NCI-H1436 treated with DMSO at 0.1 percent for 48 hours (cell line): ENCODE measurements at places on chromosomes 16 and 17.

GRCh38 chr16:74721716-74722115, 21.1 kb upstream of the MLKL start:
- no peak for DNase-seq

GRCh38 chr17:19447085-19447583, 36.1 kb downstream of the RNF112 start:
- peak; percentile 40 for DNase-seq

GRCh38 chr17:34579979-34580684, 750 bp downstream of the TMEM132E start:
- DNase-seq: no peak

GRCh38 chr16:58345574-58346354, 46.5 kb upstream of the GINS3 start:
- DNase-seq: no peak

GRCh38 chr17:4229627-4230541, 33.9 kb downstream of the ANKFY1 start:
- DNase-seq: no peak

- DNase-seq: no peak
Observed at GRCh38 chr16:25691519-25692091, at the start of gene HS3ST4. HS3ST4 (plus strand) TSS chr16:25691959.

- DNase-seq: no peak
Observed at GRCh38 chr16:19488213-19488640, 33.7 kb downstream of the GDE1 start.

DNA sequence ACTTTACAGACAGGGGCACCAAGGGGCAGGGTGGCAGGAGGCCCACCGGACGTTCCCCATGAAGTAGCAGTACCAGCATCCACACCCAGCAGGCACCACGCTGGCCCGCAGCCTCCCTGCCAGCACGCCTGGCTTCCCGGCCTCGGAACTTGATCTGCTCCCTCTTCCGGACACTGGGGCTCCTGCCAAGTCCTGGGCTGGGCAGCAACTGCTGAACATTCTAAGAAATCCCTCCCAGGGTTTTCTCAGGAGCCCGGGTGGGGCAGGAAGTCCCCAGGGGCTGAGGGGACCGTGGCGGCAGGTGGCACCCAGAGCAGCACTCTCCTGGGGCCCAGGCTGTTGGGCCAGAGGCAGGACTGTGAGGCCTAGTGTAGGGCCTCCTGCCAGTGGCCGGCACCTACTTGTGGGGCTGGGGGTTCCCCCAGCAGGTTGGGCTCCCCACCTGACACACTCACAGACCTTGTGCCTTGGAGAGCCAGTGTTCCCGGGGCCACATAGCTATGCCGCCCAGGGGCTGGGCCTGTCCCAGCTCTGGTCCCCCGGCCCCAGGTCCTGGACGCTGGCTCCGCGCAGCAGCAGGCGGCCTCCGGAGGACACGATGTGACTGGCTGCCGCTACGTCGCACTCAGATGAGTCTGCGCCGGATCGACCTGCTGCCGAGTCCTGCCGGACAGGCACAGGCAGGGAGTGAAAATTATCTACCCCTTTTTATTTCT, 86.2 kb upstream of the CBX4 start:
- DNase-seq: no peak

- DNase-seq: no peak
Observed at GRCh38 chr16:5815570-5816237, 718.1 kb upstream of the EEF2KMT start.

DNA sequence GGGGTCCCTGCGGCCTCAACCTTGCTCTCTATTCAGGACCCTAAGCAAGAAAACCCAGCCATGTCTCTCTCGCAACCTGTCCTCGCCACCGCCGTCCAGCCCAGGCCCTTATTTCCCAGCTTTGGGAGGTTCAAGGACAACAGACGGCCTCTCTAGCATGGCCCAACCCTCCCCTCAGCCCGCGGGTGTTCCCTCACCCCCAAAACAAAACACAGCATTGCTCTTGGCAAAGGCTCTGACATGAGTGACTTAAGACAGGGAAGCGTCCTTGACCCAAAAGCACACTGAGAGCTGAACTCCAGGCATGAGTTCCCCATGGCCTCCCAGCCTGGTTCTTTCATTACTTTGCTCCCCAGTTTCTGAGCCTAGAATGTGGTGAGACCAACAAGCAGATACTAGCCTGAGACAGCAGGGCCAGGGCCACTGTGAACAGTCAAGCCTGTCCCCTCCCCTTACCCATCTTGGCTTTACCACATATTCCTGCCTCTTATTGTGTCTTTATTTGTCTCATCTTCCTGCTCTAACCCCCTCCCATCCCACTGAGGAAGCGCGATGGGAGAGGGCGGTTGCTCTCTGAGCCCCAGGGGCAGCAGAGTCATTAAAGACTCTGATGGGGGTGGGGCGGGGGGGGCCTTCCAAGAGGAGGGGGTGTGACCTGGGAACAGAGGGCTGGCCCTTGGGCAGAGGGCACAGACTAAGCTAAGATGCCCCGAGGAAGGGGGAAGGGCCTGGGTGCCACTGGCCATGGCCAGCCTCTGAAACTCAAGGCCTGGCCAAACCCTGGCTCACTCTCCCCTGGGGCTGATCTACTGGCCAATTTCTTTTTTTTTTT, 11.8 kb downstream of the SREBF1 start:
- DNase-seq: no peak

- DNase-seq: no peak
Observed at GRCh38 chr17:57004944-57005579, 27.1 kb downstream of the SCPEP1 start.

- DNase-seq: no peak
Observed at GRCh38 chr16:83403761-83404160, 404.0 kb upstream of the HSBP1 start.

GRCh38 chr17:82696916-82697807, 1.3 kb downstream of the RAB40B start:
- DNase-seq: no peak

GRCh38 chr17:56751145-56751738, 82.5 kb downstream of the C17orf67 start:
- DNase-seq: no peak

GRCh38 chr17:68205808-68206720, 41.8 kb upstream of the AMZ2 start:
- DNase-seq: no peak

DNA sequence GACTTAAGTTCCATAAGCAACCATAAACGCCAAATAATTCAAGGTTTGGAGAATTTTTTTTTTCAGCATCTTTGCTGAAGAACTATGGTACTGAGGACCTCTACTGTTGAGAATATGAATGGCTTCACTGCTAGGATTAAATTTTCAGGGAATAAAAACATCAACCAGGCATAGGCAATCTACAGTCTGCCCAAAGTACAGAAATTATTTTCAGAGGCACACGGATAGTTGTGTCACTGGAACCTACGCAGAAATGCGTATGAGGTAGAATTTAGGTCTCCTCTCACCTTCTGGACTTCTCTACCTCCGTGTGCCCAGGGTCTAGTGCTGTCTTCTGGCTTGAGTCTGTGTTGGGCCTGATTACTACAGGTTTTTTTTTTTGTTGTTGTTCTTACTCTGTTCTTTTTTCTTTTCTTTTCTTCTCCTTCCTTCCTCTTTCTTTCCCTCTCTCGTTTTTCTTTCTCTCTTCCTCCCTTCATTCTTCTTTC, 39.7 kb downstream of the NACA2 start:
- peak; percentile 8 for DNase-seq

DNA sequence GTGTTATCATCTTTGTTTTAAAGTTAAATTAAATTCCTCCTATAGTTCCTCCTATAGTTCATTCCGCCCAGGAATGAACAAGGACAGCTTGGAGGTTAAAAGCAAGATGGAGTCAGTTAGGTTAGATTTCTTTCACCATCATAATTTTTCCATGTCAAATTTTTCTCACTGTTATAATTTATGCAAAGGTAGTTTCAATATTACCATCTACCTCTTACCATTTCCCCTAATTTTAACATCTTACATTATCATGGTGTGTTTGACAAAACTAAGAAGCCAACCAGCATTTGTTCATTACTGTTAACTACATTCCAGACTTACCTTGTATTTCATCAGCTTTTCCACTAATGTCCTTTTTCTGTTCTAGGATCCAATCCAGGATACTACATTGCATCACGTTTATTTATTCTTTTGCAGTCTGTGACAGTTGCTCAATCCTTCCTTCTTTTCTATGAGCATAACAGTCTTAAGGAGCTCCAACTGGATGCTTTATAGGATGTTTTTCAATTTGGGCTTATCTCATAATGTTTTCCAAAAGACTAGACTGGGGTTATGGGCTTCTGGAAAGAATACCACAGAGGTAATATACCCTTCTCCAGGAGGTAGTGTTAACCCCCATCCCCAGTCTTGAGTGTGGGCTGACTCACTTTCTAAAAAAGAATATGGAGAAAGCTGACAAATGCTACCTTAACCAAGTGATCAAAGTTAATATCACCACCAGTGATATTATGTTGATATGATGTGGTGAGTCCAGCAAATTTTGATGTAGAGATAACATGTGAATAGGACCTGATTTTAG, 158.5 kb downstream of the PPM1E start:
- DNase-seq: no peak

GRCh38 chr17:17719966-17720543, 38.8 kb downstream of the RAI1 start:
- no peak for DNase-seq

DNA sequence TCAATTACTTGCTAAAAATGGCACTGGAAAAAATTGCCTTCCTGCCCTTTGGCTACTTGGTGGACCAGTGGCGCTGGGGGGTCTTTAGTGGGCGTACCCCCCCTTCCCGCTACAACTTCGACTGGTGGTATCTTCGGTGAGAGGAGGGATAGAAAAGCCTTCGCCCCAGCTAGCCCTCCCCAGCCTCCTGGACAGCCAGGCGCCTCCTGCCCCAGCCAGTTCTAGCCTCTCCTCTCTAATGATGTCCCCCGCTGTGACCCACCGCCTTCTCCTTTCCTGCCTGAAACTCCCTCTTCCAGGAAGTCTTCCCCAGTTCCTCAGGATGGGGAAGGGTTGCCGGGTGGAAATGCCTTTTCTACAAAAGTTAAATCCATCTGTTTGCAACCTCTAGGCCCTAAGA, 6.2 kb downstream of the ACE start:
- no peak for DNase-seq

DNA sequence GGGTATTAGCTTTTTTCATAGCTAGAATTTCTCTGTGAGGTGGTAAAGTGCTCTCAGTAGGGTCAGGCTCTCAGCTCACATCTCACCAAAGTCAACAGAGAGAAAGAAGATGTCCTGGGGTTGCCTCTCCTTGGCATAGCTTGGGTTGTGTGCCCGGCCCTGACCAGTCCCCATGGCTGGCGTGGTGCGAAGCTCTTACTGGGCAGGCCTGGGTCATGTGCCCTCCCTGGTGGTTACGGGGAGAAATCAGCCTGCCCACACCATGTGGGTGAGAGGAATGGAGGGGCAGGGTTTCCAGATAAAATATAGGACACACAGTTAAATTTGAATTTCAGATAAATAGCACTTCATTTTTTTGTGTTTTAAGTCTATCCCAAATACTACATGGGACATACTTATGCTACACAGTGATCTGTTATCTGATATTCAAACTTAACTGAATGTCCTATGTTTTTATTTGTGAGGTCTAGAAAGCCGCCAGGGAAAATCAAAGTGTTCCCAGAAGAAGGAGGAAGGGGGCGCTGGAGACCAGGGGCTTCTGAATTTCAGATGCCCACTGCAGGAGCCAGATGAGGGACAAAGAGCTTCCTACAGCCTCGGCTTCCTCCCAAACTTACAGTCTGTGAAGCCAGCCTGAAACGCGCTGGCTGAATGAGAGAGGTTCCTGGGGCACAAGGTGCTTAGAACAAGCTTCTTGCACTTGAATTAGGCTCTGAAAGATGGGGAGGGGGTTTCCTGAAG, 45.4 kb downstream of the NKD1 start:
- no peak for DNase-seq

DNA sequence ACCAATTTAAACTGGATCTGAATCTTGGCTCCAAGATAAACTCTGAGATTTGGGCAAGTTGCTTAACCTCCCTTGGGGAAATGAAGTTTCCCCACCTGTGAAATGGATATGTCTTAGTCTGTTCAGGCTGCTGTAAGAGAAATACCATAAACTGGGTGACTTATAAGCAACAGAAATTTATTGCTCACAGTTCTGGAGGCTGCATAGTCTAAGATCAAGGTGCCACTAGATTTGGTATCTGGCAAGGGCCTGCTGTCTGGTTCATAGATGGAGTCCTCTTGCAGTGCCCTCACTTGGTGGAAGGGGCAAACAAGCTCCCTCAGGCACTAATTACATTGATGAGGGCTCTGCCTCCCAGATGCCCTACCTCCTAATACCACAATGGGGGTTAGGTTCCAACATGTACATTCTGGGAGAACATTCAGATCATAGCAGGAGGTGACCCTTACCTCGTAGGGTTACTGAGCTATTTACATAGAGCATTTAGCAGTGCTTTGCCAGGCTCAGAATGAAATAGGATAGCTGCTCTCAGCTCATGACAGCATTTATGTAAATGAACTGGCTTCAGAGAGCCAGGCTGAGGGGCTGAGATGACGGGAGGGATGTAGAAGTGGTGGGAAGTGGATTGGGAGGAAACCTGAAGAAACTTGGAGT, 83.9 kb downstream of the SPECC1 start:
- peak; percentile 83 for DNase-seq

DNA sequence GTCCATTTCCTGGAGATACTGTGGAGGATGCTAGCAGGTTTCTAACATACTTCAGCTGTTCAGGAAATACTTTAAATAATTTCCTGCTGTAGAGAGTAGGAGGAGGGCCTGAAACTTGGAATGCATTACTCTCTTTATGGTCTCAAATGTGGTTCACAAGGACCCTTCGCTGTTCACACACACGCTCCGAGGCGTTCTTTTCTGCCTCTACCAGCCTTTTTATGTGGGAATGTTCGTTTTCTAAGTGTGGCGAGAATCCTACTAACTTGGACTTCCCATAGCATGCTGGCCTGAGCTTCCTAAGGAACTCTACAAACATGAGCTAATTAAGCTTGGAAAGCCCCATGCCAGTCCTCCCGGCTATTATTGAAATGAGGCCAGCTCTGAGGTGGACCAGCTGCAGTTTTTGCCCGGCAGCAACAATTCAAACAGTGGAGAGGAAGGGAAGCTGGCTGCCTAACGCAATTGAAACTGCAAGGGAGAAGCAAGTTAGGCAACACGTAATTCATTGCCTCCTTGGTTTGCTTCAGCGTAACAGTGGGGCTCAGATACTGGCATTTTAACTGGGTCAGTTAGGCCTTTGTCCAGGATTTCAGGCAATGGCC, 18.9 kb downstream of the KPNA2 start:
- DNase-seq: no peak

DNA sequence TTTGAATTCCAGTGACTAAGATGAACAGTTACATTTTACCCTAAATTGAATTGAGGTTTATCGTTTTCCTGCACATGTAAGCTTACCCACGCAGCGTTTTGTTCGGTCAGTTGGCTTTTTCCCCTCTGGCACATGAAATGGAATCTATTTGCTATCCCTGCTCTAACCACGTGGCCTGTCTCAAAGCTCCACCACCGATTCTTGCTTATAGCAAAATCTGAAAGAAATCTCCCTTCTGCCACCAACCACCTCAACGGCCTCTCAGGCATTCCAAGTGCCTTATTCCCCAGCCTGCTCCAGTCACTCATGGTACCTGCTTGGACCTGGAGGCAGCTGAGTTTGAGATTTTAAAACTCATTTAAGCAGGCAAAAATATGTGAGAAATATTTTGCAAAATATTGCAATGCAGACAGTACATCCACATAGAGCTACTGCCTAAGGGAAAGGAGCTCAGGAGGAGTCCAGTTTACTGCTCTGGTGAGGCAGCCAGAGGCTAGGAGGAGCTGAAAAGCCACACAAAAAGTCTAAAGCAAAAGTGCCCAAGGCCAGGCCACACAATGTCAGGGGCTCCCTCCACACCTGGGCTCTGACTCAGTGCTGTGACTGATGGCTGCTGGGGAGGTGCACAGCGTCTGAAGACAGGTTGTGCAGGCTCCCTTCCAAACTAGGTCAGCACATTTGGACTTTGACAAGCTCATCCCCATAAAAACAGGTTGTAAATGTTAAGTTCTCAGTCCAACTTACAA, 26.4 kb downstream of the ARHGAP17 start:
- no peak for DNase-seq
